ENCODE measurements at places on chromosomes 1 and 21. TPM values are rescaled to one million over a fixed set of nuclear protein-coding genes. Genes with fewer than 3 reads are reported as not detected.
A peak's percentile ranks its signal among the peaks of the same experiment; 100 is the strongest.

Gene ADGRL4
- total RNA-seq: 10.6 TPM

Gene LCE3A
- not detected for total RNA-seq

Gene APCS
- not detected for total RNA-seq

Gene IVL
- 1.1 TPM for total RNA-seq

Gene NR1I3
- total RNA-seq: not detected

Gene CSMD2
- total RNA-seq: 10.4 TPM

Gene IL24
- 2.4 TPM for total RNA-seq

Gene UTS2
- total RNA-seq: not detected

Gene AQP10
- not detected for total RNA-seq

GRCh38 chr21:28754127-28754611, 238.5 kb downstream of the LTN1 start:
- no peak overlapping the region for H3K27ac ChIP-seq
- H3K27me3 ChIP-seq: no peaks in the 10 kb centered on the region
- no peaks in the 10 kb centered on the region for H3K36me3 ChIP-seq
- H3K4me3 ChIP-seq: no peak overlapping the region
- DNase-seq: peak; percentile 57

GRCh38 chr1:200905411-200906052, 10.8 kb downstream of the INAVA start:
- H3K27ac ChIP-seq: no peak overlapping the region
- H3K27me3 ChIP-seq: peaks cover 30% of the 10 kb centered on the region
- DNase-seq: peak; percentile 20
- H3K36me3 ChIP-seq: no peaks in the 10 kb centered on the region

- H3K27me3 ChIP-seq: 0 out of 2 replicates have a peak, but pooled peaks cover 6% of the 10 kb centered on the region
- H3K36me3 ChIP-seq: no peaks in the 10 kb centered on the region
- H3K27ac ChIP-seq: no peak overlapping the region
- DNase-seq: no peak
- H3K4me3 ChIP-seq: no peak overlapping the region
- no peaks in the 10 kb centered on the region for H3K4me1 ChIP-seq
Observed at GRCh38 chr1:162028726-162029125, 5.1 kb upstream of the OLFML2B start.

- no peaks in the 10 kb centered on the region for H3K4me1 ChIP-seq
- H3K27me3 ChIP-seq: no peaks in the 10 kb centered on the region
- H3K4me3 ChIP-seq: no peak overlapping the region
- no peak overlapping the region for H3K27ac ChIP-seq
Observed at GRCh38 chr21:15098908-15099307, 34.1 kb upstream of the NRIP1 start.

DNA sequence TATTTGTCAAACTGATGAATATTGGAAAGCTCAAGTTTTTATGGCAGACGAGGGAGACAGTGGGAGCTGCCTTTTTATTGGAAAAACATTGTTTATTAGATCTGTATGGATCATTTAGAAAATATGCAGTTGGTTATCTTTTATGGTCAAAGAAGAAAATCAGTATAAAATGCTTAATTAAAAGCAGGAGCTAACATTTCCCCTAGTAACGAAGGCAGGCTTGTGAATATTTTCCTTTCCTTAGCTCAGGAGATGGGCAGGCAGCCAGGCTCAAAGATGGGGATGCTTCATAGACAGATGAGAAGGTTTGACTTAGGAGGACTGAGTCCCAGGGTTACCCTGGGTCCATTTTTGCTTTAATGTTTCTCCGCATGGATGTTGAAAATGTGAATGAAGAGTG, 26.0 kb downstream of the ROR1 start:
- no peak overlapping the region for H3K4me3 ChIP-seq
- H3K36me3 ChIP-seq: no peaks in the 10 kb centered on the region
- H3K27me3 ChIP-seq: no peaks in the 10 kb centered on the region

- no peak for DNase-seq
- H3K27me3 ChIP-seq: no peaks in the 10 kb centered on the region
- no peaks in the 10 kb centered on the region for H3K4me1 ChIP-seq
- no peaks in the 10 kb centered on the region for H3K36me3 ChIP-seq
- H3K27ac ChIP-seq: no peak overlapping the region
Observed at GRCh38 chr1:5111581-5111980, 457.2 kb downstream of the AJAP1 start.

DNA sequence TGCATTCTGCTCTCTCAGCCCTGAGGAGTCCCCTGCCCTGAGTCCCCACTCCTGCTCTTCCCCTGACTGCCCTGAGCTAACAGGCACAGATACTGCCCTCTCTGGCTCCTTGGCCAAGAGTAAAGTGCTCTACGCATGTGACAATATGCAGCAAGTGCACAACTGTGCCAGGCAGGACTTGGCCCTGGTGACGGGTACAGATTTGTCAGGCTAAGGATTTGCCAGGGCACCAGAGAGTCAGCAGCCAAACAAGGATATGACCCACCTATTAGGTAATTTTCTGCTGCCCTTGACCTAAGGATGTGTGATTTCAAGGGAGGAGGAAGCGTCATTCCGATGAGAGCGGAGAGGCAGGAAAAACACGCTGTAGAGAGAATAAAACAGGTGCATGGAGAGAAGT, 339.0 kb downstream of the PTPRU start:
- no peak overlapping the region for H3K4me3 ChIP-seq
- H3K27me3 ChIP-seq: no peaks in the 10 kb centered on the region
- H3K4me1 ChIP-seq: peaks cover 18% of the 10 kb centered on the region

DNA sequence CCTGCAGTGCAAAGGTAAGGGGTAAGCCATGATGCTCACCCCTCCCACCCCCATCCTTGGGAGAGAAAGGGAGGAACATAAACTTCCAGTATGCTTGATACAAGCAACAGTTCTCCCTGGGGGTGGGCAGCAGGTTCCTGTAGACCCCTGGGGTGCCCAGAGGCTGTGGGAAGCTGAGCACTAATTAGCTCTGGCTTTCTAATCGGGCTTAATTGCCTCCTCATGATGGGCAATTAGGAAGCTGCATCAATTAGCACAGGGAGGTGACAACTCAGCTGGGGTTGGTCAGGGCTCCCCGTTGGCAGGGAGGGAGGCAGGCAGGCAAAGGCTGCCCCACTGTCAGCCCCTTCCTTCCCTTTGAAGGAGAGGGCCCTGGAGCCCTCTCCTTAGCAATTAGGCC, 15.7 kb upstream of the LMNA start:
- H3K4me3 ChIP-seq: no peak overlapping the region
- no peak overlapping the region for H3K27ac ChIP-seq
- peaks cover 34% of the 10 kb centered on the region for H3K4me1 ChIP-seq
- DNase-seq: no peak
- no peaks in the 10 kb centered on the region for H3K36me3 ChIP-seq

GRCh38 chr1:162985816-162986435, 83.2 kb upstream of the RGS4 start:
- H3K36me3 ChIP-seq: no peaks in the 10 kb centered on the region
- H3K27me3 ChIP-seq: no peaks in the 10 kb centered on the region
- H3K4me3 ChIP-seq: no peak overlapping the region
- H3K4me1 ChIP-seq: peaks cover 51% of the 10 kb centered on the region

DNA sequence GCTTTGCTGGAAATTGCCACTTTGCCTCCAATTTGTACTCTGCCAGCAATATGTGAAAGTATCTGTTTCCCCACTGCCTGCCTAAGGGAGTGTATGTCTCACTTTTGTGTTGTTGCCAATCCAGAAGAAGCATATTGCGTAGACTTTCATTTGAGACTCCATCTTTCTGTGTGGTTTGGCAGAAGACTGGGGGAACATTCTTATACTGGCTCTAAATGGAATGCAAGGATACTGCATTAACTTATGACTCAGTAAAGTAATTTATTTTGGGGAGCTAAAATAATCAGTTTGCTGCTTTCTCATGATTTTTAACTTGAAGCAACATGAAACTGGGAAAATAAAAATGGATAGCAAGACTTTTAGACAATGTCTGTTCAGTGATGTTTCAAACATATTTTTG, 107.7 kb upstream of the TMPRSS2 start:
- H3K4me1 ChIP-seq: peaks cover 43% of the 10 kb centered on the region
- H3K27ac ChIP-seq: peak overlapping the region; percentile 99
- H3K4me3 ChIP-seq: peak overlapping the region; percentile 22

- H3K4me1 ChIP-seq: peaks cover 27% of the 10 kb centered on the region
- no peak overlapping the region for H3K4me3 ChIP-seq
Observed at GRCh38 chr1:68320349-68320748, 88.0 kb upstream of the WLS start.

DNA sequence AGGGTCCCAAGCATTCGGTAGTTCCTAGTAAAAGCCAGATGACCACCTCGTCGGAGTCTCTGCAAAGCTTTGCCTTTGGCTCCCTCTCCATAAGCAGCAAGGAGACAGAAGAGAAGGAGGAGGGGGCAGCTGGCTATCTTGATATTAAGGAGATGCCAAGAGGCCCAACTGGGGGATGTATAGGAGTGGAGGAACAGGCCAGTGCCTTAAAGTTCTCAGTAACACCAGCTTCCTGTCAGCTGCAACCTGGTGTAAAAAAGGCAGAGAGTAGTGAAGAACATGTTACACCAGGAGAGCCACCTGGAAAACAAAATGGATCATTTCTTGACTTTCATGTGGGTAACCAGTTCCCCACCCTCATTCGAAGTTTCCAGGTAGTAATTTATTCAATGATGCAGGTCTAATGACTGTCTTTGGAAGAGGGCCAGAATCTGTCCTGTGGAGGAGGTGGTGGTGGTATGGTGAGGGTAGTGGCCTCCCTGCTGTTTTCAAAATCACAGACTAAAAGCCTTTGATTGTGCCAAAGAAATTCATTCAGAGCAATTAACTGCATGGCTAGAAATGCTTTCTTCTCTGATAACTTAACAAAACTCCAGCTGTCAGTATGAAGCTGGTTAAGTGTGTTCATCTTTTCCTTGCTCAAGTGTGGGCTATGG, 27.3 kb downstream of the TMEM200B start:
- H3K27me3 ChIP-seq: no peaks in the 10 kb centered on the region
- H3K4me3 ChIP-seq: no peak overlapping the region

- H3K27me3 ChIP-seq: no peaks in the 10 kb centered on the region
- no peak overlapping the region for H3K4me3 ChIP-seq
- H3K4me1 ChIP-seq: peaks cover 60% of the 10 kb centered on the region
Observed at GRCh38 chr1:240104672-240105071, 13.0 kb downstream of the FMN2 start.

DNA sequence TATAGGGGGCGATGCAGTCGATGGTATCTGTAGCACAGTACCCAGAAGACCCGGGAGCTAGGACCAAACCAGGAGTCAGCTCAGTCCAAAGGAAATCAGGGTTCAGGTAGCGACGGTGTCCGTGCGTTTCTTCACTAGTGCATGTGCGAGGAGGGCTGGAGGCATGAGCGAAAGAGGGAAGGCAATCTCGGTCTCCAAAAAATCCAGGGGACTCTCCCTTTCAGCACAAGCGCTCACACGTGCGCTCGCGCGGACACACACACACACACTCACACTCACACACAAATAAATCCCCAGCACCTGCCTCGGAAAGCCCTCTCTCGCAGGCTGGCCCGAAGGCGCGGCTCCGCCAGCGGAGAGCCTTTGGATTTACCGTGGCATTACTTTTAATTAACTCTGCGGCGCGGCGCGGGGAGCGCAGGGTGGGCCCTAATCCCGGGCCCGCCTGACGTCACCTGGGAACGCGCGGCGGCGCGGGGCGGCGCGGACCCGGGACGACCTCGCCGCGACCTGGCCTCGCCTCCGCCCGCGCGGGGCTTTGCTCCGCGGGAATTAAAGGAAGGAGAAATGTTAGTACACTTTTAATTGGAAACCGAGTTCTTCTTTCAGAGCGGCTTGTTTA, 121.2 kb downstream of the LMX1A start:
- no peaks in the 10 kb centered on the region for H3K4me1 ChIP-seq
- H3K27ac ChIP-seq: no peak overlapping the region
- H3K4me3 ChIP-seq: no peak overlapping the region
- DNase-seq: no peak
- peaks cover 22% of the 10 kb centered on the region for H3K27me3 ChIP-seq
- no peaks in the 10 kb centered on the region for H3K36me3 ChIP-seq

GRCh38 chr1:33126411-33127000, 45.6 kb downstream of the AZIN2 start:
- H3K4me3 ChIP-seq: peak overlapping the region; percentile 99
- H3K36me3 ChIP-seq: no peaks in the 10 kb centered on the region
- H3K27ac ChIP-seq: peak overlapping the region; percentile 86

DNA sequence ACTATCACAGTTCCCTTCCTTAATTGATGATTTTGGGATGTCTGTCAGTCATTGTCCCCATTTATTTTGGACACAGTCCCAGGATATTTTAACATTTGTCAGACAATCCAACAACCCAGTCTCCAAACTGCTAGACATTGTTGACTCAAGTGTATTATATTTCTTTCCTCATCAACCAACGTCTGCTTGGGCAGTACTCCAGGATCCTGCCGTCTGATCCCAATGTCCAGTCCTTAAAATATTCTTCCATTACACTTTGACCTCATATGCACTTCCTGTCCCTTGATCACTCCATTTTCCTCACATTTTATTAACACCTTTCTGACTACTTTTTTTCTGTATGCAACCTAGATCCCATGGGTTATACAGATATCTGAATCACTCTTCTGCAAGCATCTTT, 39.8 kb upstream of the KIAA0040 start:
- no peak for DNase-seq
- no peaks in the 10 kb centered on the region for H3K27me3 ChIP-seq
- H3K36me3 ChIP-seq: no peaks in the 10 kb centered on the region
- H3K4me1 ChIP-seq: no peaks in the 10 kb centered on the region
- H3K4me3 ChIP-seq: no peak overlapping the region
- H3K27ac ChIP-seq: no peak overlapping the region

DNA sequence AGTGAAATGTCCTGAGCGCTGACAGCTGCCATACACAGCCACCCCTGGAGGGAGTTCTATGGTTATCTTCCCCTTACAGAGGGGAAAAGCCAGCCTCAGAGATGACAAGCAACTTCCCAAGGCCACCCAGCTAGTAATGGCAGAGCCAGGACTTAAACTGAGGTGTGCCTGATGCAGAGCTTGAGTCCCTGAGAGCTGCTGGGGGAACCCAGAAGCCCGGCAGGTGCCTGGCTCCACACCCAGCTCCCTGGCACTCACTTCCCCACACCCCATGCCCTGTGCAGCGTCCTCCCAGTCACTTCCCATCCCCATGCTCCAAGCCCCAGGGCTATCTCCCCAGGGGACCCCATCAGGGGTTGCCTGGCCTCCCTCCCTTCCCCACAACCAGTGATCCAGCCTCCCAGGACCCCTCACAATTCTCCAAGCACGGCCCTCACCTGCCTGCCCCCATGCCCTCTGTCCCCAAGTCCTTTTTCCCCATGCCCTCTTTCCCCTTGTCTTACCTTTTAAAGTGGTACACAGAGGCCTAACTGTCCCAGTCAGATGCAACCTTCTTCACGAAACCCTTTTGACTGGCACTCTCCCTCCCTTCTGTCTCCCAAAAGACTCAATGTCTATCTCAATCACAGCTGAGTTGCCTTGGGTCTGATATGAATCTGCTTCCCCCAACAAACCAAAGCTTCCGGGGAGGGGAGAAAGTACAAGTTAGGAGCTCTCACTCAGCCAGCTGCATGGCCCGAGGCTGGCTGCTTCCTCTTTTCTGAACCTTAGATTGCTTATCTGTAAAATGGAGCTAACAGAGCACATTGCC, 39.8 kb upstream of the LRP8 start:
- DNase-seq: no peak
- no peaks in the 10 kb centered on the region for H3K36me3 ChIP-seq
- H3K4me3 ChIP-seq: no peak overlapping the region
- H3K4me1 ChIP-seq: no peaks in the 10 kb centered on the region
